ENCODE measurements at places on chromosomes 12 and 14.

DNA sequence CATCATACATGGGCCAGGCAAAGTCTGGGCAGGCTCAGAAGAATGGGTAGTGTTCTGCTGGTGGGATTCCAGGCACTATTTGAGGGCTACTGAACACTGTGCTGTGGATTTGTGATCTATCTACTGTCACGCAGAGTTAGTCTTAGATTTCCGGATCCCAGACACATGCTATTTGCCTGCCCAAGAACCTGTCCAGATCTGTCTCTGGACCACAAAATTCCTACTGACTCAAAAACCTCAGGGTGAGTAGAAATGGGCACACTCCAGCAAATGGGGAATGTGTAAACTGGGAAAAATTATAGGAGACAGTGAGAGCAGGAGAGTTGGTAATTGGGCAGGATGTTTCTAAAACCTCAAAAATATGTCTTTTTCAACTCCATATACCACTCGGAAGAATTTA is 129.9 kb downstream of the GALC start:
- no peak for DNase-seq

GRCh38 chr12:18368594-18368993 is 107.3 kb downstream of the PIK3C2G start:
- DNase-seq, result no peak

GRCh38 chr12:868722-869121 is 80.8 kb downstream of the RAD52 start:
- DNase-seq, result no peak

- no peak for DNase-seq
Observed at GRCh38 chr14:21350539-21350938, 33.3 kb downstream of the SUPT16H start.

GRCh38 chr14:30872602-30873001 is 1.8 kb upstream of the COCH start:
- no peak for DNase-seq

- no peak for DNase-seq
Observed at GRCh38 chr12:67141296-67142018, 127.7 kb upstream of the CAND1 start.

DNA sequence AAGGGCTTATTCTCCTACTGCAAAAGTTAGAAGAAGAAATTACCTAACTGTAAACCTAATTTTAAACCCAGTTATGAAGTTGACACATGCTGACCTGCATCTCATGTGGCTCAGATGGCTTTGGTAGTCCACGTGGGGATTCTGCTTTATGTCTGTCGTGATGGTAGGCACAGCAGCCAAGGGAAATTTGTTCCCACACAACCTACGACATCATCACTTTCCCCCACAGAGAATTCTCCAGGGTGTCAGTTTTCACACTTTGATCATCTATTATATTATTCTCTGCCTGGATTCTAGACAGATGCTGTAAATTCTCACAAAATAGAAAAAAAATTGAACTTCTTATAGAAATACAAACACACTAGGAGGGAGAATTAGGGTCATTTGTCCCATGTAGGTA is 70.6 kb downstream of the PTHLH start:
- DNase-seq, result no peak

- no peak for DNase-seq
Observed at GRCh38 chr12:52634266-52635056, 16.1 kb upstream of the KRT73 start.

- DNase-seq, result no peak
Observed at GRCh38 chr14:77041881-77042545, 13.5 kb upstream of the IRF2BPL start.

DNA sequence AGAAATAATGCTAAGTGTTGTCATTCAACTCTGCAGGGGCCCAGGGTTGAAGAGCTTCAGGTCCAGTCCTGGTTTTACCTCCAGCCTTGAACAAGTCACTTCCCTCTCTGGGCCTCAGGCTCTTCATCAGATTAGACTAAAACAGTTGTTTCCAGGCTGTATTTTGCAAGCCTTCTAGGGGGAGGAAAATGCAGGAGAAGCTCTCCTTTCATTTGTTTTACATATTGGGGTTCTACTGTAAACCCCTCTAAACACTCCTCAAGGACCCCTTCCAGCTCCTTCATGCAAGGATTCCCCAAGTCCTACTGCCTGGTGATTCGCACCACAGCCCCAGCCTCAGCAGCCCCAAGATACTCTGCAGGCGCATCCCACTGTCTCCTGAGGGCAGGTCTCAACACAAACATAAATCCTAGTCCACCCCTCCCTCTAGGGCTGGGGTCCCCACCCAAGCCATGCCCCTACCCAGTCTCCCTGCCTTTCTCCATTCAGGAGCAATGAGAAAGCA is 2.7 kb downstream of the SDR9C7 start:
- no peak for DNase-seq

DNA sequence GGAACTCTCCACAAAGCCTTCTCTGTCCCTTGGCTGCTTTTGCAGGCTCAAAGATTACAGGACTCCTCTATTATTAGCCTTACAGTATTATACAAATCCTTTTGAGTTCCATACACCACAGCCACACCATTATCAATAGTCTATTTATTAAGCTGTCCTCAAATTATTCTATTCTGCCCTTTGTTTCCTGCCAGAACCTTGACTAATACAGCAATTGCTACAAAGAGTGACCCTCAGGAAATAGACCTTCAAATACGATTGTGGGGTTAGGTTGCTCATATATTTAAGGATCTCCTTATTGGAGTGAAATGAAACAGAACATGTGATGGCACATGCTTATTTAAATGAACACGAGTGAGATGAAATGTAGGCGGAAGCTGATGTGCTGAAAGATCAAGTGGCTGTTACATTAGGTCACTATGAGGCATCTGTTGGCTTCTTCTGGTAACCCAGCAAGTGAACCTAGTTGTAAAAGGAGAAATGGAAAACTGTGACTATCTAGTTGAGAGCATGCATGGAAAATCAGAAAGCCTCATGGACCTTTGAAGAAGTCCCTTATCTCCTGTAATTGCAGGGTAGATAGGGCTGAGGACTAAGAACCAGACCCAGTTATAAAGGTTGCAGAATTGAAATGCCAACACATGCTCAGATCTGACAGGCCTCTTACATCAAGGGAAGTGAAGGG is 75.5 kb downstream of the AVPR1A start:
- no peak for DNase-seq

GRCh38 chr14:32202491-32202997 is 525 bp downstream of the RNU6-8 start:
- DNase-seq, result no peak

- no peak for DNase-seq
Observed at GRCh38 chr12:132542661-132543060, 52.7 kb downstream of the FBRSL1 start.

DNA sequence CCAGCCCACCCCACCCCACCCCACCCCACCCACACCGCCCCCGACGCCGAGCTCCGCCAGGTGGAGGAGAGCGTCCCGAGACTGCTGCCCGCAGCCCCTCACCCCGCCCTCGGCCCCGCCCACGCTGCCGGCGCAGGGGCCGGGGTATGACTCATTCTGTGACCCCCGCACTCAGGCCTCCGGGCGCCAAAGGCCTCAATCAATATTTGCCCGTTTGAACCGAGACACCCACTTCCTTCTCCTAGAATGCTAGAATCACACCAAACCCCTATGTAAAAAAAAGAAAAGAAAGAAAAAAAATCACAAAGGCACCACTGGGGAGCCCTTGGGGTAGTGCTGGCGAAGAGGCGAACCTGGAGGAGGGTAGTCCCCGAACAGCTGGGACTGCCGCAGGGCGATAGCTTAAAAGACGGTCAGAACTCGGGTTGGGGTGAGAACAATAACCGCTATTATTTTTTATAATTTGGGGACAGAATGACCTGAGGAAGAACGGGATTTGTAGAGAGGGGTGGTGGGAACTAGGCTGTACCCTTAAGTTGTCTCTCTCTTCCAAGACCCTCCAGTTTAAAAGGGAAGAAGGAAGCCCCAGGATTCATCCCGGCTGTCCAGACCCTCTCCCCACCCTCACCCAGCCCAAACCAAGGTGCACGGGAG is 894 bp downstream of the KRT8 start:
- no peak for DNase-seq

- no peak for DNase-seq
Observed at GRCh38 chr12:119749666-119750065, 81.7 kb downstream of the PRKAB1 start.

GRCh38 chr12:122318607-122319605 is 52.6 kb upstream of the VPS33A start:
- no peak for DNase-seq

GRCh38 chr14:77098529-77099353 is 683 bp downstream of the CIPC start:
- no peak for DNase-seq

DNA sequence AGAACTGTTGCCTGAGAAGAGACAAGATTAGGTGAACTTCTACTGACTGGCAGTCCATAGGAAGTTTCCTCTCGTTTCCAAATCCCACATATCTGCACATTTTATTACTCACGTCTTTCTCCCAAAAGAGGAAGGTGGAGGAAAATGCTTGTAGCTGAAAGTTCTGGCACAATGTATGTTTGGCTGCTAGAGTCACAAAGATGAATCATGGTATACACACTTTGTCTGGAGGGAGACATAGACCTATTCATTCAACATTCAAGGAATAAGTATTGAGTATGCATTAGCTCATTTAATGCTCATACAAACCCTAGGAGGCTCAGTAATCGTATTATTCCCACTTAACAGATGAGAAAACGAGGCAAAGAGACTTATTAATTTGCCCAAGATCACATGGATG is 291.8 kb downstream of the FOXN3 start:
- DNase-seq, result no peak

DNA sequence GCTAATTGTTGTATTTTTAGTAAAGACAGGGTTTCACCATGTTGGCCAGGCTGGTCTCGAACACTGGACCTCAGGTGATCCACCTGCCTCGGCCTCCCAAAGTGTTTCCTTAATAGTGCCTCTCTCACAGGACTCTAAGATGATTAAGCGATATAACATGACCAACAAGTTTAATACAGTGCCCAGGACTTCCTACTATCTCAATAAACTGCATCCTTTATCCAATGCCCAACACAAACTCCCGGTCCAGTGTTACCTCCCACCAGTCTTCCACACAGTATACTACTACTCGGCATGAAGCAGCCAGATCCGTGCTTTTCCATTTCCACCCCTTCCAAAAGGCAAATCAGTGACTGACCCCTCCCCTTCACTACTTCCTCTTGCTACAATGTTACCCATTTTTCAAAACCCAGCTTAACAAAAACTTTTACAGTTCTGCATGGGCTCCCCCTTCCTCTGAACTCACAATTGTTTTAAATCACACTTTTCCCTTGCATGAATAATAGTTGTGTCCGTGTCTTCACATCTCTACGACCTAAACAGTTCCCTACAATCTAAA is 900 bp downstream of the NOP2 start:
- DNase-seq, result no peak

GRCh38 chr12:2336409-2336829 is 283.6 kb downstream of the CACNA1C start:
- DNase-seq, result no peak

DNA sequence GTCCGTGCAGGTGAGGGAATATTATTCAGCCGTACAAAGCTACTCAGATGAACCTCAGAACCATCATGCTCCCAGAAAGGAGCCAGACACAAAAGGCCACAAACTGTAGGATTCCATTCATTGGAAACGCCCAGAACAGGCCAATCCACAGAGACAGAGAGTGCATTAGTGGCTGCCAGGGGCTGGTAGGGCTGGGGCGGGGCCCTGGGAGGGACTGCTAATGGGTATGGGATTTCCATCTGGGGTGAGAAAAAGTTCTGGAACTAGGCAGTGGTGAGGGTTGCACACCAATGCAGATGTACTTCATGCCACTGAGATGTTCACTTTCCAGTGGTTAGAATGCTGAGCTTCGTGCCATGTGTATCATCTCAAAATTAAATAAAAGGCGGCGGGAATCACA is 101.1 kb downstream of the RFLNA start:
- DNase-seq, result no peak

DNA sequence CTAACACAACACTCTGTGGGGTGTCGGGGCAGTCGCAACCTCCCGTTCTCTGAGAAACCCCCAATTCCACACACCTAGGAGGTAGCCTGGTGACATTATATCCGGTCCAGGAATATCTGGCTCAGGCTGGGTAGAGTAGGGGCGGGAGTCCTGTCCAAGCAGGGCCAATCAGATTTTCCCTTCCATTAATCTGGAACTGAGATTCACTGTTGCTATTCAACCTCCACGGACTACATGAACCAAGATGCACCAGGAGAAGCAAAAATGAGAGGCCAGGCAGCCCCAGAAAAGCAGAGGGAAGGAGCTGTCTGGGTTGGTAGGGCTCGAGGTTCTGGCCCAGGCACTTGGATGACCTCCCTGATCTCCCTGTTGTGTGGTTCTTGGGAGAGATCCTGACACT is 51.0 kb downstream of the NINJ2 start:
- no peak for DNase-seq

- no peak for DNase-seq
Observed at GRCh38 chr12:2984249-2984648, 25.1 kb downstream of the TEAD4 start.

DNA sequence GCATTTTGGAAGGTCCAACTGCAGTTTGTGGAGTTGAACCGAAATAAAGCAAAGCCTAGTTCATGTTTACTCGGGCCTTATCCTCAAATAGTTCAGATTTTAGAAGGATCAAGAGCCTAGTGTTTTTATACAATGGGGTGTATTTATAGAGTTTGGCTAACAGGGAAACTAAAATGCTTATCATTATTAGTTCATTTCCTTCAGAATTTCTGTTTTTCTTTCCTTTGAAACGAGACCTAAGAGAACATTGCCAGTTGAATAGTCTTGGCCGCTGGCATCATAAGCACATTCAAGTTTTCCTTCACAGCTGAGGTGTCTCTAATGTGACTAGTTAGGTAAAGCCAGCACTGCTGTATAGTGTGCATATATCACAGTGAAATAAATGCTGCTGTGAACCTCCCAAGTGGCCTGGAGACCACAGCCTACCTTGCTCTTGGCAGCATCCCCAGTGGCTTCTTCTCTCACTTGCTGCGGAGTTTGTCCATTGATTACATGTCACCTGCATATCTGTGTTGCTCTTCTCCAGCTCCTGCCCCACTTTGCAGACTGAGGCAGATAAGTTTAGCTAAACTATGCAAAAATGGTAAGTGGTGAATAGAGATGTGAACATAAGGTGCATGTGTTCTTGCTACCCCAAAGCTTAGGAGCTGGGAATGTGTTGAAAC is 88.8 kb downstream of the ANO6 start:
- DNase-seq, result no peak

DNA sequence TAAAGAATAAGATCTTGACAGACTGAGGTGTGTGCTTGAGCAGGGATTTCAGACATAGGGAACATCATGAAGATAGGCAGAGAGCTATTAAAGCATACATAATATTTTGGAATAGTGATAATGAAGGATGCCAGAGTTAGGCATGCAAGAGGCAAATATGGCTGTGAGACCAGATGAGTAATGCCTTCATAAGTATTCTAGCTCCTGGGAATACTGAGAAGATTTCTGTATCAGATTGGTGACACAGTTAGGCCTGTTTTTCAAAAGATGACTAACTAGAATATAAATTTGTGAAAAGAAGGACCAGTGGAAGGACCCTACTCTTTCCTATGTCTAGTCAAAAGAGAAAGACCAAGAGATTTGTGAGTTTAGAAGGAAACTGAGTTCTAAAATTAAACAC is 108.8 kb downstream of the TXNDC16 start:
- DNase-seq, result no peak
